ENCODE measurements at places on chromosomes 1 and 21. TPM values are rescaled to one million over a fixed set of nuclear protein-coding genes. Genes with fewer than 3 reads are reported as not detected.
A peak's percentile ranks its signal among the peaks of the same experiment; 100 is the strongest.

DNA sequence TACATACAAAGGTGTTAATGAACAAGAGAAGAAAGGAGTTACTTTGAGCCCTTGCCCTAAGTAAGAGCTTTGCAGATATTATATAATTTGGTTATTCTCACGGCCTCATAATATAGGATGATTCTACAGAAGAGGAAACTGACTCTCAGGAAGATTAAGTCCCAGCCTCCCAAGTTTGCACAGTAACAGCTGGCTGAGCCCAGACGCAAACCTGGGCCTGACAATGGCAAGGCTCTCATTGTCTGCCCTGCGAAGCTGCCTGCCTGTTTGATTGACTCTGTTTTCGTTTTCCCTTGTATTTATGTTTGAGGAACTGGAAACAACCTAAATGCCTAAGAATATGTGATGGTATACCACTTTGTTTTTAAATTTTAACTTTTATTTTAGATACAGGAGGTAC lies 76.2 kb upstream of the PGBD5 start:
- H3K4me1 ChIP-seq, result peaks cover 43% of the 10 kb centered on the region
- H3K36me3 ChIP-seq, result no peaks in the 10 kb centered on the region
- H3K27ac ChIP-seq, result peak overlapping the region; percentile 82
- H3K27me3 ChIP-seq, result no peaks in the 10 kb centered on the region
- peak; percentile 77 for DNase-seq

DNA sequence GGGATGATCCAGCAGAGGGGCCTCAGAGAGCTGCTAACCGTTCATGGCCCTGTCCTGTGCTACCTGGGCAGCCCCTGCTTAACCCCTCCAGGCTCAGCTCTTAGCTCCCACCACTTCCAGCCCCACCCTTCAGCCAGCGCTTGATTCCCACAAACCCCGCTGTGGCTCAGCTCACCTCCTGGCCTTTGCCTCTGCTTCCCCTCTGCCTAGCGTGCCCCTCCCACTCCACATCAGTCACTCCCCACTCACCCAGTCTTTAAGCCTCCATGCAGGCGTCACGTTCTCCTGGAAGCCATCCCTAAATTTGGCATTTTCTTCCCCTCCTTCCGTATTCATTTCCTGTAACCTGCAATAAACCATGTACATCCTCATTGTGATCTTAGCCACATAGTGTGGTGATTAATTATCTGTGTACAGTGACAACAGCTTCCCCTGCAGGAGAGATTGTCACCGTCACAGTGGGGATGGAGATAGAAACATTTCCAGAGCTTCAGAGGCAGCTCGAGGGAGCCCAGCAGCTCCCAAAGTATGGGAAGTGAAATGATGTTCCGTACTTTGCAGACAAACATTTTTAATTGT lies 65.5 kb downstream of the EPHB2 start:
- H3K36me3 ChIP-seq, result no peaks in the 10 kb centered on the region
- no peak overlapping the region for H3K4me3 ChIP-seq
- no peak for DNase-seq
- peaks cover 20% of the 10 kb centered on the region for H3K4me1 ChIP-seq
- no peaks in the 10 kb centered on the region for H3K27me3 ChIP-seq

GRCh38 chr1:155472491-155473083 lies 90.0 kb downstream of the ASH1L start:
- H3K4me3 ChIP-seq, result no peak overlapping the region
- H3K36me3 ChIP-seq, result peaks cover 13% of the 10 kb centered on the region
- no peaks in the 10 kb centered on the region for H3K27me3 ChIP-seq
- no peaks in the 10 kb centered on the region for H3K4me1 ChIP-seq
- no peak for DNase-seq

DNA sequence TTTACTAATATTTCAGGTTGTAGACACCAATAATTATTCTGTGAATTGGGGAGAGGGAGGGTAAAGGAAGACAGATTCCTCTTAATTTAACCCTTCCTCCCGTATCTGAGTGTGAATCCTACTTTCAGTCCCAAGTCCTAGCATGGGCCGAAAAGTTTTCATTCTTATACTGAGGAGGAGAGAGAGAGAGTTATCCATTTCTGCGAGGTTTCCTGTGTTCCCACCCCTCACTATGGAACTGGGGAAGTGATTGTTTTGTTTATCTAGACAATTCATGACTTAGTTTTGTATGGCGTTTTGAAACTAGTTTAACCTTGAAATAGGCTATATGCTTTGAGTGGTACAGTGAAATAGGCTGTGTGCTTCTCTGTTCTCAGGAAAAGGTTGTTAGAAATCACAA lies 134.0 kb upstream of the DPYD start:
- H3K4me1 ChIP-seq, result no peaks in the 10 kb centered on the region
- no peak overlapping the region for H3K4me3 ChIP-seq
- DNase-seq, result no peak
- H3K27ac ChIP-seq, result no peak overlapping the region
- H3K36me3 ChIP-seq, result no peaks in the 10 kb centered on the region

- H3K27ac ChIP-seq, result no peak overlapping the region
- DNase-seq, result no peak
- no peaks in the 10 kb centered on the region for H3K4me1 ChIP-seq
- no peak overlapping the region for H3K4me3 ChIP-seq
- no peaks in the 10 kb centered on the region for H3K36me3 ChIP-seq
These were observed 64.5 kb upstream of the PRRC2C start for GRCh38 chr1:171420810-171421209.

TOMM20 gene
- 157 TPM for total RNA-seq
